ENCODE measurements at places on chromosomes 13 and 19.

DNA sequence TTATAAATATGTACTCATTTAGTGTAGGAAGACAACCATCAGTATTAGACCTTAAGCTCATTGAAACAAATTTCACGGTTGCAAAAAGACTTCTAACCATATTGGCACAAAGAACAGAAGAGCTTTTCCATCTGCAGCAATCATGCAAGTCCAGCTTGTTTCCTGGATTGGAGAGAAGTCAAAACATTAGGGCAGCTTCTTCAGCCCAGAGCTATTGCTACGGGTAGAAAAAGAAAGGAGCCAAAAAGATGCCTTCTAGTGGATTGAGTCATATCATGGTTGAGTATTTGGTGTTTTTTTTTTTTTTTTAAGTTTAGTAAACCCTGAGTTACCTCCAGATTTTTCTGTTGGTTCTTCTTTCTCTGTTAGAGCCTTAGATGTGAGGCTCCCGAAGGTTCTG is 99.8 kb downstream of the WDFY2 start:
- no peak for DNase-seq

- peak; percentile 46 for DNase-seq
Measured at GRCh38 chr19:3698974-3699740, 1.1 kb downstream of the PIP5K1C start.

DNA sequence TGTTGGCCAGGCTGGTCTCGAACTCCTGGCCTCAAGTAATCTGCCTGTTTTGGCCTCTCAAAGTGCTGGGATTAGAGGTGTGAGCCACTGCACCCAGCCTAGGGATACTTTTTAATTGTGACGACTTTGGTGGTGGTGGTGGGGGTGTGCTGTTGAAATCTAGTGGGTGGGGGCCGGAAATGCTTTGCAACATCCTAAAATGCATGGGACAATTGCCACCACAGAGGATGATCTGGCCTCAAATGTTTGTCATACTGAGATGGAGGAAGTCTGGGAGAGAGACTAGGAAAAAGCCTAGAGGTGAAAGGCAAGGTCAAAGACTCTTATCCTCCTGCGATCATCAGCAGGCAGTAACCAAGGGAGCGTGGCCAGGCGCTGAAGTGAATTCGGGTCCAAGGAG is 1.4 kb downstream of the NWD1 start:
- DNase-seq = no peak

DNA sequence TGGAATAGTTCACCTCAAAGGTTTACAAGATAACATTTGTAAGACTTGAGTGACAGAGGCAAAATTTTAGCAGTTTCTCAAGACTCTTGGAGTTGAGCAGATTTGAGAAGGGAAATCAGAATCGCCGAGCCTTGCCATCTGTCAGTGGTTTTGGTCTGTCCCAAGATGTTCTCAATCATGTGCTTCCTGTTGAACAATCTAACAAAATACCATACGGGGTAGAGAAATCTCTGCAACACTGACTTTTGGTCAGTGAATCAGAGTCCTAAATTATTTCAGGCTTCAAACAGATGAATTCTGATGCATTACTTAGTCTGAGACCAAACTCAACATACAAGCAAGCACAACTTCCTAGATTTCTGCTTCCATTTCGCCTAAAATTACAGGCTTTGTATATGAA is 3.8 kb downstream of the KCTD12 start:
- DNase-seq = no peak

- no peak for DNase-seq
Measured at GRCh38 chr19:28075229-28075628, 1137.7 kb downstream of the UQCRFS1 start.

DNA sequence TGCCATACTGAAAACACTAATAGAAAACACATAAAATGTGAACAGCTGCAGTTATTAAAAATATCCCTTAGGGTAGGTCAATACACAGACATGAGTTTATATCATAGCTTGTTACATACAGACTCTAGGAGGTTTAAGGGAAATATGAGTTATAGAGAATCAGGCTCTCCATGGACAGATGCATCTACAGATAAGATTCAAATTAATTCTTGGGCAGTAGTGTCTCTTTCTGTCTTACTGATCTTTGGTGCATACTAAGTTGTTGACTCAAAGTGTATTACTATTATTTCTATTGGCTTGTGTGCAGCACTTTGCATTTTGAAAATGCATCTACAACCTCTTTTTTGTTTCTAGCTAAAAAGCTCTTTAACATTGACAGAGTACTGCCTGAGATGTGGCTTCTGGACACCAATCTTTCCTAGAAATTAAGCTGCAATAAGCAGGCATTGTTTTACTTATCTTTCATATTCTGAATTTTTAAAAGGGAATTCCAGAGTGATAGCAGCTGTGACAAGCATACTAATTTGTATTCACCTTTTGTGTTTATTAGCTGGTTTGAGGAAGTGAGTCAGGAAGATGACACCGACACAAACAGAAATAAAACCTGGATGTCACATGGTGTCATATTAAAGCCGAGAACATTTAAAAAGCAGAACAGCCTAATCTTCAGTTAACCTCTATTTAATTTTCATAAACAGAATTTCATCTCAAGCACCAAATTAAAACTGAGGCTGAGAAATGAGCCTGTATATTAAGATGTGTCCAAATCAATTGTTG is 399.0 kb downstream of the PCDH9 start:
- DNase-seq = no peak

DNA sequence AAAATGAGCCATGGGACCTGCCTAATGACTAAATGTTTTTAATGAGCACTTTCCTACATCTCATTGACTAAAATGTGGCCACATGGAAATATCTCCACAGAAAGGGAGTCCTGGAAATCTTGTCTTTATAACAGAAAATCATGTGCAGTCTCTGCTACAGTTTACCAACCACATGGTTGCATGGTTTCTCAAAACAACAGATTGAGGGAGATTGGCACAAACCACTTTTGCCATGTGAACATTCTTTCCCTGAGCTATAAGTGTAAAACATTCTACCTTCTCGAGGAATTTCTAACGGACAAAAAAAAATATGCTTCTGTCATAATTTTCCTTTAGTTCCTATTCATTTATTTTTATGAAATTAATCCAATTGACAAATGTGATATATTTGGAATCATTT is 218.9 kb upstream of the SLITRK5 start:
- DNase-seq = no peak

DNA sequence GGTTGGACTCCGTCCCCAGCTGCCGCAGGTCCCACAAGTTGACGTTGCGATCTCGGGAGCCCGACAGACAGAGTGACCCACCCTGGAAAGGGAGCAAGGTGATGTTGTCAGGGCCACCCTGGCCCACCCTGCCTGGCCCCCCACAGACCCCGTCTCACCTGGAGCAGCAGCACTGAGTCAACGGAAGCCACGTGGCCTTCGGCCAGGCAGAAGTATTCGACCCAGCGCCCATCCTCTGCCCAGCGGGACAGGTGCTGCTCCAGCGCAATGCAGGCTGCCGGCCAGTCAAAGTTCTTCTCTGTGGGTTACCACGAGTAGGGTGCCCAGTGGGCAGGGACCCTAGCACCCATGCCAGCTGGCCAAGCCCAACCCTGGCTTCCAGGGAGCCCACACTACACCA is 1.8 kb downstream of the FBXW9 start:
- no peak for DNase-seq

GRCh38 chr13:79529817-79530216 is 48.9 kb downstream of the NDFIP2 start:
- no peak for DNase-seq

GRCh38 chr13:48478391-48478790 is 54.5 kb downstream of the RCBTB2 start:
- DNase-seq = no peak

DNA sequence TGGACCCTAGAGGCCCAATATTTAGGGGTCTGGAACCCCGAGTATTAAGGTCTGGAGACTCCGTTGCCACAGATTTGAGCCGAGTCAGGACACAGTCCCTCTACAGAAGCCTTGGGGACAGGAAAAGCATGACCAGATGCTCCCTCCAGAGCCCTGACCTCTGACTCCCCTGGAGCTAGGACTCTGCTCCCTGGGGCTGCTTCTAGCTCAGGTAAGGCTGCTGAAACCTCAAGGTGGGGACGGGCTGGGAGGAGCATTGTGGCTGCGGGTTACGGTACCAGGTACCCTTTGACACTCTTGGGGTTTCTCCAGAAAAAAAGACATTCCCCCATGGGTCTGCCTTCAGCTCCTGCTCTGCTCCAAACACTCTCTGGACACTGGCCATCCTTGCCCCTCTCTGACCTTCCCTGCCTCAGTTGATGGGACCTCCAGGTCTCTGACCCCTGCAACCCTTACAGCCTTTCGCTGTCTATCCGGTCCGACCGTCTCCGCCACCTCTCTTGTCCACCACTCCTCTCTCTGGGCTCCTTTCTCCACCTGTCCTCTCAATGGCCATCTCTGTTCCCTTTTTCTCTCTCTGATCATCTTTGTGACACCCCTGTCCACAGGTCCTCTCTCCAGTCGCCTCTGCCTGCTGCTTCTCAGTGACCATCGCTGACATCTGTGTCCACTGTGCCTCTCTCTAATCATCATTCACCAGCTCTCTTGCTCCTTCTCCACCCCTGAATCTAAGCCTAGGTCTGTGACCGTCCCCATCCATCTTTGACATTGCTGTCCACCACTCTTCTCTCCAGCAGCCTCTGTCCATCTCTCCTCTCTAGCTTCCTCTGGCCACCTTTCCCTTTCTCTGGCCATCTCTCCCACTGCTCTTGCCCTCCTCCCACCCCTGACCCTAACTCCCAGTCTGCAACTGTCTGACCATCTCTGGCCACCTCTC is 1.4 kb downstream of the LRFN3 start:
- no peak for DNase-seq

- no peak for DNase-seq
Measured at GRCh38 chr13:85436029-85436428, 363.2 kb downstream of the SLITRK6 start.

GRCh38 chr19:43552198-43552450 is 19.1 kb downstream of the ZNF575 start:
- DNase-seq = no peak

DNA sequence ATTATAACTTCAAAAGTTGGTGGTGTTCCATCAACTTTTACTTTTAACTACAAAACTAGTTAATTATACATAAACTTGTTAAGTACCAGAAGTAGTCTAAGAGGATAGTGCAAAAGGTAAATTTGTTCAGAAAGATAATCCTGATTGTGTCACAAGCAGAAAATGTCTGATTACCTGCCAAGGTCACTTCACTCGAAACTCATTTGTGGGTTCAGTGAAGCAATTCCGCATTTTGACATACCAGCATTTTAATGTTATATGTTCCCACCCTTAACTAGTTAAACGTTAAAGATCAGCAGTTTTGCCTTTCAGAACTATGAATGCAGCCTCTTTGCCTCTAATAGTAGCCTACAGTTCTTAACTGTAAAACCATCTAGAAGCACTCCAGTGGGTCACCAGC is 5.6 kb downstream of the EDNRB start:
- no peak for DNase-seq

DNA sequence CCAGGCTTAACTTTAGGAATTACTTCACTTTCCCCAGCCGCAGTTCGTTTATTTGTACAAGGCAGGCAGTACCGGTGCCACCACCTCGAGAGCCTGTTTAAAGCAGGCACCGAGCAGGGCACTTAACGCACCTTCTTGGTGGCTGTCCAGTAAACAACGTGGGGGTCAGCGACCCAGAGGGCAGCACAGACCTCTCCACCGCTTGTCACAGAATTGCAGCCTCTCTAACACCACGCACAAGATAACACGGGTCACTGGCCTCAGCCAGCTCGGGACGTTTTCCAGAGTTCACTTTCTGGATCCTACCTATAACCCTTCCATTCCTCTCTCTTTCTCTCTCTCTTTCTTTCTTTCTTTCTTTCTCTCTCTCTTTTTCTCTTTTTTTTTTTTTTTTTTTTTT is 16.8 kb upstream of the ELAVL1 start:
- DNase-seq = no peak

DNA sequence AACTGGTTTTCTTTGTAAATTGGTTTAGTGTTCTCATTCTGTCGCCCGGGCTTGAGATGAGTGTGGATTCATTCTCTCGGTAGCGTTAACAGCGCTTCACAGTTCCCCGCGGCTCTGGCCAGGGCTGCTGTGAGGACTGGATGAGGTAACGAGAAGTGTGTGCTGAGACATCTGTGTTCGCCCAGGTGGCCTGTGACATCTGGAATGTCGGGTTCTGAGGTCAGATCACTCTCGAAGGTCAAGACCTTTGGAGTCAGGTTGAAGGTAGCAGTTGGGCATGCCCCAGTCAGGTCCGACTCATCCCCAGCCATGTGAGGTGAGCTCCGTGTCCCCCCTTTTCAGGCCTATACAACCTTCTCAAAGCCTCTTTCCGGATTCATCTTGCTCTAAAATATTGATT is 13.4 kb upstream of the TUBGCP3 start:
- no peak for DNase-seq

DNA sequence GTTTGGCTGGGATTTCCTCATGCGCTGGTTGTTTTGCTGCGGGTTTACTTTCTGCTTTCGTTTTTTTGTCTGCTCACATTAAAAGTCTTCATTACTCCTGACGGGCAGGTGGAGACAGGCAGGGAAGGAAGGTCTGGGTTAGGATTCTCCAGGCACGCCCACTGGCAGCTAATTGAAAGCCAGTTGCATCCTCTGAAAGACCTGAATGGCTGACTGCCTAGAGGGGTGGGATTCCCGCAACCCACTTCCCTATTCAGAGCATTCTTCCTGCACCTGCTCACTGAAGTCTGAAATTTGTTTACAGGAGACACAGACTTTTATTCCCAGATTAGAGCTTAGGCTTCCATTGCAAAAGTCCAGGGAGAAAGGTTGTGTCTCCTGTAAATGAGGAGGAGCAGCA is 172.0 kb downstream of the UQCRFS1 start:
- DNase-seq = no peak

DNA sequence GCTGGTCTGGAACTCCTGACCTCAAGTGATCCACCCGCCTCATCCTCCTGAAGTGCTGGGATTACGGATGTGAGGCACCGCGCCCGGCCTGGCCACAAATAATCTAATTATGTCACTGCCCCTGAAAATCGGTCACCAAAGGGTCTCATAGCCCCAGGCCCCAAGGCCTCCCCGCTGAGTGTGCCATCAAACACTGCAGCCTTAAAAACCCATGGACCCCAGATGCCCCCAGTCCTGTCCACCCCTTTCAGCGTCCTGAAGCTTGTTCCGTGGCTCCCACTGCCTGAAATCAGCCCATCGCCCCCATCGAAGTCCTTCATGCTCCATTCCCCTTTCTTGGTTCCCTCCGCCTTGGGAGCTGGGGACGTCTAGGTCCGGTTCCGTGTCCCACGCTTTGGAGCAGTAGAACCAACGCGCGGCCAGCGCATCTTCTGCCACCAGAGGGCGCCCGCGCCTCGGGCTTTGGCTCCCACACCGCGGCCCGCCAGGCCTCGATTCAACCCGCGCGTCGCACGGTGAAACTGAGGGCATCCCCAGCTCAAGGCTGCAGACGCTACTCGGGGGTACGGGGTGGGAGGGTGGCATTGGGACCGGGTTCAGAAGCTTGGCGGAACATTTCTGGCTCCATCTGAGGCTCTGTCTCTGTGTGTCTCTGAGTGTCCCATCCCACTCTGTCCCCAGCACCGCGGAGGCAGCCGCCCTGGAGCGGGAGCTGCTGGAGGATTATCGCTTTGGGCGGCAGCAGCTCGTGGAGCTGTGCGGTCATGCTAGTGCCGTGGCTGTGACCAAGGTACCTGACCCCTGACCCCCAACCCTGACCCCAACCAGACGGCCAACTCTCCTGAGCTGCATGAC is 3.5 kb downstream of the YJEFN3 start:
- peak; percentile 90 for DNase-seq

- DNase-seq = no peak
Measured at GRCh38 chr13:98792785-98793495, 40.5 kb upstream of the SLC15A1 start.

GRCh38 chr13:110154410-110154933 is 152.5 kb downstream of the COL4A1 start:
- no peak for DNase-seq
